Activated CD4-positive, alpha-beta T cell treated with anti-CD3 and anti-CD28 coated beads, Interleukin-2, Interleukin-4, amounts not matched to agents 100 ng/mL and 50 ng/mL, durations not matched to agents 16 hours and 8 hours (primary cell): ENCODE measurements at places on chromosomes 6 and 20.
A peak's percentile ranks its signal among the peaks of the same experiment; 100 is the strongest.

DNA sequence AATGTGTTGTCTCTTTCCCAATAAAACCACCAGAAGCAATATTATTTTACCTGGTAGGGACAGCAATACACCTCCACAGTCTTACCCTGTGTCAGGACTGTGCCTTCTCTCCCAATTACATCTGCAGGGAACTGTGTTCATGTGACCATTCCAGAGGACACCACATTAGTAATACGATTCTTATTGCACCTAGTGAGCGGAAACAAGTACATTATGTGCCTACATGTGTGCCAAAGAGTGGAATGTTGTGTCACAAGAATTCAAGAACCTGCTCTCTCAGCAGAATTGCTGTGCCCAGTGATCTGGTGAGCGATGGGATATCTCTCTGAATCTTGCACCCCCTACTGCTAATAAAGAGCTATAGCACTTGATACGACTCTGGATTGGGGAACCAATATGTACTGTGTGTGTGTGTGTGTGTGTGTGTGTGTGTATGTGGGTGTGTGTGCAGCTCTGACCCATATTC, 57.4 kb upstream of the FOXC1 start:
- peak; percentile 11 for DNase-seq

DNA sequence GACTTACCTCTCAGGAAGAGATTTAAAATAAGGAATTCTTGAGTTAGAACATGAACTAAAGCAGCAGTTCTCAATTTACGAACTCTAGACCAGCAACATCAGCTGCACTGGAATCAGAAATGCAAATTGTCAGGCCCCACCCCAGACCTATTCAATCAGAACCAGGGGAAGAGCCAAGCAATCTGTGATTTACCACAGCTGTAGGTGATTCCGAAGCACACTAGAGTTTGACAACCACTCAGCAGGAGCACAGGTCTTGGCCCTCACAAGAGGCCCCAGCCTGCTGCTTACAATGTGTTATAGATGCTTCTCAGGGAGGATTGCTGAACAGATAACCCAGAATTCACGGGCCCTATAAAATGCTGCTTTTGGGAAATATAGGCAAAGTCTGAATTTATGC, 279.2 kb downstream of the PTPRK start:
- DNase-seq = no peak

- no peak for DNase-seq
Measured at GRCh38 chr6:22253955-22254655, 42.7 kb downstream of the PRL start.

- no peak for DNase-seq
Measured at GRCh38 chr6:1850121-1850839, 240.6 kb downstream of the FOXC1 start.

DNA sequence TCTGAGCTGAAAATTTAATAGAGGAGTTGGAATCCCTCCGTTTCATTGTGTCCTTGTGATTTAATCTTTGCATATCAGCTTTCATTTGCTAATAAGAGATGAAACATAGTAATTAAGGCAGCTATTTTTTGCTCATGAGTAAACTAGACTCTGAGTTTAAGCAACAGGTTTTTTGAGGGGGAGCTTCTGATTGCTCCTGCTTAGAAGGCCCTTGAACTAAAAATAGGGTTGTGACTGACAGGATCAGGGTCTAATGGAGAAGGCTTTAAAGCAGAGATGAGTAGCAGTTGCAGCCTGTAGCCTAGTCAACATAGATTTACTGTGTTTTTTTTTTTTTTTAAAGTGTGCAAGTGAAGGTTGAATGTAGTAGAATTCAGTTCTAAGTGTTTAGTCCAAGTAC, 17.4 kb downstream of the HSF2 start:
- no peak for DNase-seq

DNA sequence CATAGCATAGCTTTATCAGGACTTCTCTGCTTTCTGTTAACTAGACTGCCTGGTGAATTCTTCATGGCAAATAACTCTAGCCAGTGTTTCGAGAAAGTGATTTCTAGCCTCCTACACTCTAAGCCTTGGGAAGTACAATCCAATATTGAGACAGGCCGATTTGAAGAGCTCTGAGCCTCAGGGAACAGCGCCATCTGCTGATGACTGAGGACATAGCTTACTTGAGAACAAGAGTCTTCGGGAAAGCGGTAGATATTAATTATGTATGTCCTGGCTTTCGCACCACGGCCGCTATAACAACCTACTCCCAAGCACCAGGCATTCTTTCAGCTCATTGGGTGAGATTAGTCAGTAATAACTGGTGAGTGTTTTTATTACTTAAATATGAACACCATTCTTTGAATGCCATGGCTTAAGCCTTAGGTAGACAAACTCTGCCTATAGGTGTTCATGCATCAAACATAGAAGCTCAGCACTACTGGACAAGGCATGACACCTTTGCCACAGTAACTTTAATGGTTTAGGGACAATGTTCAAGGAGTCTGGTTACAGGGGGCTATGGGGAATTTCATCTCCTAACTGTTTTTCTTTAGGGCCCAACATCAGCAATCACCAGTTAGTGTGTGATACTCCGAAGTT, 518.6 kb downstream of the BMP2 start:
- peak; percentile 43 for DNase-seq

GRCh38 chr20:25306991-25307903, 59.4 kb downstream of the PYGB start:
- no peak for DNase-seq

GRCh38 chr20:2297357-2297728, 1.5 kb downstream of the TGM3 start:
- no peak for DNase-seq

DNA sequence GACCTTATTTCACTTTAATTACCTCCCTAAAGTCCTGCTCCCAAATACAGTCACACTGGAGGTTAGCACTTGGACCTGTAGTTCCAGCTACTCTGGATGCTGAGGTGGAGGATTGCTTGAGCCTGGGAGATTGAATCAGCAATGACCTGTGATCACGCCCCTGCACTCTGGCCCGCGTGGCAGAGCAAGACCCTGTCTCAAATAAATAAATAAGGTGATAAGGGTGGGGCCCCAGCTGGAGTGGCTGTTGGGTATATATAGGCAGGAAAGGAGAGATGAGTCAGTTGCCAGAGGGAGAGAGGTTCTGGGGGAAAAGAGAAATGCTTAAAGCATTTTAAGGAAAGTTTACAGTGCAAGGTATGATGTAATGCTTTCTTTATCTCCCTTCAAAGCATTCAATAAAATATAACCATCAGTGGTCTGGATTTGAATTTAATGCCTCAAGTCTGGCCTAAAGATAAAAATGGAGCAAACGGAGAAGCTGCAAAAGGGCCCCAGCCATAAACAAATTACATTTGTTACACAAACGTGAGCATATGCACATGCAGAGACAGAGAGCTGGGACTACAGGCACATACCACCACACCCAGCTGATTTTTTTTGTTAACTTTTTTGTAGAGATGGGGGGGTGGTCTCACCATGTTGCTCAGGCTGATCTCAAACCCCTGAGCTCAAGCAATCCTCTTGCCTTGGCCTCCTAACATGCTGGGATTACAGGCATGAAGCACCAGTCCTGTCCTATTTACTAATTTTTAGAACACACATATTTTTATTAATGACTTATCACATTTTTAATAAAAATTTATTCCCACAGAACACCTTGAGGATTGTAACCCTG, 6.1 kb upstream of the PM20D2 start:
- no peak for DNase-seq

- no peak for DNase-seq
Measured at GRCh38 chr20:21272679-21273078, 30.5 kb upstream of the XRN2 start.

GRCh38 chr20:63273635-63274380, 1.2 kb downstream of the ARFGAP1 start:
- DNase-seq = no peak

GRCh38 chr6:130655586-130655985, 171.6 kb upstream of the SMLR1 start:
- no peak for DNase-seq

GRCh38 chr6:6704103-6705060, 115.9 kb downstream of the LY86 start:
- no peak for DNase-seq

- no peak for DNase-seq
Measured at GRCh38 chr6:148934539-148934938, 187.7 kb downstream of the UST start.

DNA sequence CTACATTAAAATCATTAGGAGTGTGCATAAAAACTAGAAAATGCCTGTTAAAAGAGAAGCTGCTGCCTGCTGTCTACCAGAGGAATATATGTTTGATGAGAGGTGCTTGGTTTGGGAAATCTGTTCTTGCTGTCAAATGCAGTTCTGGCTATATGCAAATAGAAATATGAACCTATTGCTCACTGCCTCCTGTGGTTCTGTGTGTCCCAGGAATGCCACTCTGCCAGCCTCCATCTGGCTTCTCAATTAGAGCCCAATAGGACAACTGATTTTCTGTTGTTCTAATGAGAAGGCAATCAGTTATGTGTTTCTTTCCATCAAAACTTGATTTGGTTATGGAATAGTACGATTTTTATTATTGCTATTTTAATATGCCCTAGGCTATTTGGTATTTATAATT, 759.7 kb downstream of the HDGFL1 start:
- no peak for DNase-seq

DNA sequence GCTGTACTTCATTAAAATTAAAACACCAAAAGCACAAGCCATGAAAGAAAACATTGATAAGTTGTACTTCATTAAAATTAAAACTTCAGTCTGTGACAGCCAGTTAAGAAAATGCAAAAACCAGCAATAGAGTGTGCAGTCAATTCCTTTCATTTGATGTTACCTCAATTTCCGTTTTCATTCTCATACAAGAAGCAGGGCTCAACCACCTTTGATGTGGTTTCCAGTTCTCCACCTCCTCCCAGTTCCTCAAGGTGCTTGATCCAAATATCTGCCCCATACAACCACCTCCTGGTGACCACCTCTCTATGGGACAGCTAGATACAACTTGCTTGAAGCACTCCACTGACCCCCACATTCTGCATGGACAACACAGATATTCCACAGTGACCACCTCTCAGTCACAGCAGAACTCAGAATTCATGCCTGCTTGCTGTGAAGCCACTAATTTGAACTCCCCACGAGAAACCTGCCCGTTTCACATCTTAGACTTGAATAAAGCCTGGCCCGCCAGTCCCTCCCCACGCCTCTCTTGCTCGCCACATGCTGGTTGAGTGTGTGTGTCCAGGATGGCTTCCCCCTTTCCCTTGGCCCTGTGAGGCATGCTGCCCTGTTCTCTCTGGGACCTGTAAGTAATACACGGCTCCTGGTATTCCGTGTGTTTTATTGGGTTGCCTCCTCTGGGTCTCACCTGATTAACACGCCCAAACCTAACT, 66.1 kb downstream of the FAM50B start:
- DNase-seq = peak; percentile 46

DNA sequence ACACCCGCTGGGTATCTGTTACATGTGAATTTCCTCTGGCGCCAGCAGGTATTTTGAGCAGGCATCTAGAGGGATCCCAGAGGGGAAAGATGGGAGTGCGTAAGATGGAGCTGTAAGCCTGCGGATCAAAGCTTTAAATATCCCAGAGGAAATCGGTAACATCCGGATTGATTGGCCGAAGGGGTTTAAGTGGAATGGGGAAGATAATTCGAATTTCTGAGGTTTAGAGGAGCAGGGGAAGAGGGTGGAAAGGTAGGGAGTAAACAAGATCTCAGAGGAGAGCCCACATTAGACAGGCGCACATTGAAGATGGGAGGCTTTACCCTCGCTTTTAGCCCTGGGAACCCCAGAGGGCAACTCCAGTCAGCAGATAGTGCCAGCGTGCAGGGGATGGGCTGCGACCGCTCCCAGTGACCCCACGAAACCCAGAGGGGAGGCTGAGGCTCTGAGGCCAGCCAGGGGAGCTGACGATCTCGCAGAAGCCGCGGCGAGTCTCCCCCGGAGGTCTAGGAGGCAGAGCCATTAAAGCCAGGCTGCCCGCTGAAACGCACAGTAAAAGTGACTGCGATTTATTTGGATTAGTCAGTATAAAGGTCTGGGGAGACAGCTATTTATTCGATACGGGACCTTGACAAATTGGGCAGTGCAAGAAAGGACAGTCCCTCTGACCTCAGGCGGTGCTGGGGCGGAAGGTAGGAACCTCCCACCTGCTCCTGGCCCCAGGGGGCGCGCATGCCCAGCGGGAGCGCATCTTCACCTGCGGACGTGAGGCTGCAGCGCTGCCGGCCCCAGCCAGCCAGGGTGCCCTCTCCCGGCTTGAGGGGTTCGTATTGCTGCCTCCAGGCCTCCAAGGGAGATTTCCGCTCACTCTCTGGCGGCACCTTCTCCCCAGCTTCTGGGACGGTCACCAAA, 34.3 kb upstream of the TCF21 start:
- DNase-seq = no peak

DNA sequence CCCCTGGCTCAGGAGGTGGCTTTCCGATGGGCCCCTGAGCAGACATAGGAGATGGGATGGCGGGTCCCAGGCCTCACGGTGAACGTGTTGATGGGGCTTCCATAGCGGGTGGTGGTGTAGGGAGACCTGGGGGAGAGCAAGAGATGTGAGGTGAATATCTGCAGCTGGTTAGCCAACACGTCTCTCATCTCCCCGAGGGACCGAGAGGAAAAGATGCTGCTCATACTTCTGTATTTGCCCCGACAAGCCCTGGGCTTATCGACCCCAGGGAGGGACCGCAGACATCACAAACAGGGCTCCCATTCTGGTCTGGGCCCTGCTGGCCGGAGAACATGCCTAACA, 38.7 kb downstream of the C6orf132 start:
- no peak for DNase-seq

GRCh38 chr6:106517706-106518105, 111.6 kb downstream of the RTN4IP1 start:
- no peak for DNase-seq

GRCh38 chr20:38620441-38620840, 18.8 kb downstream of the ARHGAP40 start:
- no peak for DNase-seq

- peak; percentile 23 for DNase-seq
Measured at GRCh38 chr6:120354452-120355098, 979.7 kb downstream of the TBC1D32 start.

DNA sequence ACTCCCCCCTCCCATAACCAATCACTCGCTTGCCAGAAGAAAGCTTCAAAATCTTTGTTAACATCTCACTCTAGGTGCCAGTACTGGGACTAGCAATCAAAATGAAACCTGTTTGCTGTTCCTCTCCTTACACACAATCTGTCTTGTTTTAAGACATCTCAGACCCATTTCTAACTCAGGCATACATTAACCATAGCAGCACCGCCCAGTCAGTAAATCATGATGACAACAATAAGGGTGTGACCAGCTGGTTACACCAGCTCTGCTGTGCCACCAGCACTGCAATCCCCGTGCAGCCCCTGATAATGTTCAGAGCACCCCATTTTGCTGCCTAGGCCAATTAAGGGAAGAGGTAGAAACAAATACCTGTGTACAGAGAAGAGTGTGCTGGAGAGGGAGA, 185.2 kb upstream of the TAB2 start:
- peak; percentile 65 for DNase-seq

DNA sequence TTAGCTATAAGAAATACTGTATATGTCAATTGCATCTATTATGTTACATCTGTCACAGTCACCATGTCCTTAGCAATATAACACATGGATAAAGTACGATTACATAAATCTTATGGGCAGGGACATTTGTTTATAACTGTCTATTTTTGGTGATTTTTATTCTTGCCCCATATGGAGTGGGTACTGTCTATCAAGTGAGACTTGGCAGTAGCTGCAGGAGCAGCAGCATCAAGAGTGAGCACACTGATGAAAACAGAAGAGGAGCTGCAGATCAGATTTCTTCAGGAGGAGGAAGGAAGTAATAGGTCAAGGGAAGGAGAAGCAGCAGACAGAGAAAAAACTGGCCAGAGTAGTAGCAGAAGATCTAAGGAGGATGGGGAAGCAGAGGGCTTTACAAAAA, 516.7 kb downstream of the C6orf118 start:
- no peak for DNase-seq
